ENCODE measurements at places on chromosomes 16 and 17.

GRCh38 chr16:19735074-19735867 is 17.2 kb downstream of the IQCK start:
- no peak for DNase-seq

GRCh38 chr16:68762996-68763756 is 26.1 kb downstream of the CDH1 start:
- no peak for DNase-seq

GRCh38 chr16:55088098-55088497 is 157.4 kb downstream of the IRX5 start:
- no peak for DNase-seq

DNA sequence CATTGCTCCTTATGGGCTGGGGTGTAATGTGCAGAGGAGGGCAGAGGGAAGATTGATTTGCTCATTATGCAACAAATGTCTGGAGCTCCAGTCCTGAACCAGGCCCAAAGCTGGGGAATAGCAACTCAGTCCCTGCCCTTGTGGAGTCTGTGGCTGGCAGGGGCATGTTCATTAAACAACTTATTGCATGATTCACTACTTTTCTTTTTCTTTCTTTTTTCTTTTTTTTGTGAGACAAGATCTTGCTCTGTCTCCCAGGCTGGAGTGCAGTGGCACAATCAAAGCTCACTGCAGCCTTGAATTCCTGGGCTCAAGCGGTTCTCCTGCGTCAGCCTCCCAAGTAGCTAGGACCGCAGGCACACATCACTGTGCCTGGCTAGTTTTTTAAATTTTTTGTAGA is 23.1 kb downstream of the MSI2 start:
- DNase-seq: no peak

DNA sequence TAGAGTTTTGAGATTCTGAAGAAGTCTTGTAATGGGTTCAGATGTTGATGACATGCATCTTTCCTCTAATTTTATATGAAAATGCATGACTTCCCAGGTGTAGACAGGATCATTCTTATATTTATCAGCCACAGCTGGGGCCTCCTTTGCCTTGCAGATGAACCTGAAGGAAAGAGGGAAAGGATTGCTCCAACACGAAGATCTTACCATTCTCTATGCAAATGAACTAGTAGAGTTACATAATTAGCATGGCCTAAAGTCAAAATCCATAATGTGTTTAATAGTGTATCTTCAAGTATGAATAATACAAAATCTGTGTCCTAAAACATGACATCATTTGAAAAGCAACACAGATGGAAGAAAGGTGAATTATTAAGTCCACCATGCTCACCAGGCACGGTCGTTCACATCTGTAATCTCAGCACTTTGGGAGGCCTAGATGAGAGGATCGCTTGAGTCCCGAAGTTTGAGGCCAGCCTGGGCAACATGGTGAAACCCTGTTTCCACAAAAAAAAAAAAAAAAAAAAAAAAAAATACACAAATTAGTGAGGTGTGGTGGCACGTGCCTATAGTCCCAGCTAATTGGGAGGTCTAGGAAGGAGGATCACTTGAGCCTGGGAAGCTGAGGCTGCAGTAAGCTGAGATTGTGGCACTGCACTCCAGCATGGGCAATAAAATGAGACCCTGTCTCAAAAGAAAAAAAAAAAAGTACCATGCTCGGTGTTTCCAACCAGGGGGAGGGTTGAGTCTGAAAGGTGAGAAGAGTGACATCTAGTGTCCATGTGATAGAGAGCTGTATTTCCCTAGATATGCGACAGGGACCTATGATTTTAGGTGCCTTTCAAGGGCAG is 6.3 kb downstream of the VWA3A start:
- no peak for DNase-seq

- no peak for DNase-seq
These were observed 3.5 kb downstream of the CNTNAP1 start for GRCh38 chr17:42685831-42686230.

DNA sequence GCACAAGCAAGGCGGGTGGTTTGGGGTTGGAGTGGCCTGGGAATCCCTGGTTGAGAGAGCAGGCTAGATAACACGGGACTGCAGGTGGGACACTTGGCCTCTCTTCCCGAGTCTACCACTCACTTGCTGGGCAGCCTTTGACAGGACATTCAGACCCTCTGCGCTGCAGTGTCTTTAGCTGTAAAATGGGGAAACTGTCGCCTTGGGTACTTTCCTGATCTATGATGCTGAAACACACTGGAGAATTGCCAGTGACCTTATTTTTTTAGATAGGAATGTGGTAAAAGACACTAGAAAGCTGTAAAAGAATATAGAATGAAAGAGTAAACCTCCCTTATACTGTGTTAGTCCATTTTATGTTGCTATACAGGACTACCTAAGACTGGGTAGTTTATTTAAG is 30.5 kb downstream of the KSR1 start:
- DNase-seq: no peak

DNA sequence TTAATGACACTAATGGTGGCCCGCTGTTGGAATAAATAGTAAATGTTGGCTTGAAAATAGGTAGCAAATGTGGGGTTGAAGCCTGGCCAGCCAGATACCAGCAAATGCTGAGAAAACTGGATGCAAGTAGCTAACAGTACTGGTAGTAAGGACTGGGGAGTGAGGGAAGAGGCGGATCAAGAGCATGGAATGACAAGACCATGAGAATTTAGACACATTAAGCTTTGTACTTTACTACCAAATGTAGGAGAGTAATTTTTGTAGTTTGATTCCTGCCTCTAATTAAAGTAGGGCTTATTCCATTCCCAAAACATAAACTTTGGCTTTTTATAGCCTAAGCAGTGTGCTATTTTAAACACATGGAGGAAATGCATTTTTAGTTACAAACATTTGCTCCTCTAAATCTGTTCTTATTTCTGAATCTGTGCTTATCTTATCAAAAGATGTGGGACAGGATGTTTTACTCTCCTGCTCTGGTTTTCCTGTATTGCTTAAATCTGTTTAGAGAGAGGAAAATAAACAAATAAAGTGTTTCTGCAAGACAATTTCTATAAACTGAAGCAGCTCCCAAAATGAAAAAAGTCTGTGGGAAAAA is 44.1 kb downstream of the CFDP1 start:
- no peak for DNase-seq

DNA sequence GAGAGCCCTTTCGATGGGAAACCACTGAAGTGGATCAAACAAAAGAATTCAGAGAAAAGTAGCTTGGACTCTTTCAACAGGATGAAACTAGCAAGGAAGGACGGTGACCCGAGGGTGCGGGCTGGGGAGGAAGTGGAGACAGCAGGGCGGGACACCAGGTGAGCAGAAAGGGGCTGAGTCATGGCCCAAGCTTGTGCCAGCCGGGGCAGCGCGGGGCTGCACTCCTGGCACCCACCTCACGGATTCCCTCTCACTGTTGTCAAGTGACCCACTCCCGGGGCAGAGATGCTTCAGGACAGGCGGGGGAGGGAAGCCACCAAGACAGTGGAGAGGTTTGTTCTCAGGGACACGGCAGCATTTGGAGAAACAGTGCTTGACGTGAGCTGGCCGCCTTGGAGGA is 10.7 kb upstream of the RNF222 start:
- no peak for DNase-seq

GRCh38 chr17:19372439-19372838 is 5.9 kb upstream of the MAPK7 start:
- DNase-seq: no peak

- DNase-seq: peak; percentile 21
These were observed 352 bp downstream of the MARF1 start for GRCh38 chr16:15642557-15643047.

- DNase-seq: no peak
These were observed 174.2 kb upstream of the KCNJ16 start for GRCh38 chr17:69900829-69901228.

GRCh38 chr17:56976941-56977608 is 856 bp upstream of the SCPEP1 start:
- DNase-seq: no peak

- DNase-seq: no peak
These were observed 49.6 kb downstream of the ANKFY1 start for GRCh38 chr17:4214157-4214556.

DNA sequence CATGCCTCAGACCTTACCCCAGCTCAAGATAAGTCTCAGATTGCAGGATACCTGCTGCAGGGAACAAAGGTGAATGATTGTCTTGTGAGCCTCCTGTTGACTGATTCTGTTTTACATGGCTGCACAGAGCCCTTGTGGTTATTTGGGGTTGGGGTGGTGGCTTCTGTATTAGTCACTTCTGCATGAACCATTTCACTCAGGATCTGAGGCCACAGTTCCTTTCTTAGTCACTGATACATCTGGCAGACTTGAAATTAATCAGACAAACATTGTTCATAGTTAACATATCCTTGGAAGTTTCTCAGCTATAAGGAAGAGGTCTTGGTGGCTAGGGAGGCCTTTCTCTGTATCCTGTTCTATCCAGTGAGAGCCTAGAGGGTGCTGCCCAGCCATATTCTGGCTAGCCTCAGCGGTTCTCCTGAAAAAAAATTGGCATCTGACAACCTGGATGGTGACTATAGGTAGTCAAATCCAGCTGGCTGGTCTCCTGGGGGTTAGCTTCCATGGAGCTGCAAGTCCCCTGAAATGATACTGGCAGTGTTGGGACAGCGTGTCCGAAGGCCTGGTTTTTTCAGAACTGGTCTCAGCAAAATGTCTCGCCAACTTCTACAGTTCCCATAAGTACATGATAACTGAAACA is 8.4 kb upstream of the PLK1 start:
- DNase-seq: no peak

DNA sequence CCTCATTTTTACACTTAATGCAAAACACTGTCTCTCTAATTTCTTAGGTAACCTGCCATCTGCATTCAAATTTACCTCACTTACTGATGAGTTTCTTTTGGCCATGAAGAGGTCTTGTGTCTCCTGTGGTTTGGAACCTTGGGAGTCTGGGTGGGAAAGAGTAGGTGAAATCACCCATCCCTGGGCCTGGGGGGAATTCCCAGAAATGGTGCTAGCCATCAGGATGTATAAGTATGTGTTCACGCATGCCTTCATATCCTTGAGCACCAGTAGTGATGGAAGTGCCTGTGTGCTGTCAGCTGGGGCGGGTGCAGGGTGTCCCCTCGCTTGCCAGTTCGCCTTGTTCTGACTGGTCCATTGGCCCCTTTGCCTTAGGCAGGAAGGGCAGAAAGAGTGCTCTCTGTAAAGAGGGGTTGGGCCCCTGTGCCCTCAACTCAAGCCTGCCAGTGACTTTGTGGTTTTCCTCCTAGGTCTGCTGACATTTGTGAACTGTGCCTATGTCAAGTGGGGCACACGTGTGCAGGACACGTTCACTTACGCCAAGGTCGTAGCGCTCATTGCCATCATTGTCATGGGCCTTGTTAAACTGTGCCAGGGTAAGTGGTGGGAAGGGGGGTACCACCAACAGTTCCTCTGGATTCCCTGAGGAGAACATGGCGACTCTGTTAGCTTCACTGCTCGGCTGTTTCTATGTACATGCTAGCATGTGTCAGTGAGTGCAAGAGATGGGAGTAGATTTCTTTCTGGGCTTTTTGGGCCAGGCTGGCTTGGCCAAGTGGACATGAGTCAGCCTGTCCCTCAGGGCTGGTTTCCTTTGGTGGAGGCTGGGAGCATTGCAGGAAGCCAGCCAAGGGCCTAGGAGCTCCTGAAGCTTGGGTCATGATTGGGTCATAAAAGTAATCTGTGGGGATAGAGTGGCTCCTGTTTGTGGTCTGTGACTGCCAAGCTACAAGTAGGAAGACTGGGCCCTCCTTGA is 23.2 kb downstream of the SLC7A6OS start:
- DNase-seq: peak; percentile 54

DNA sequence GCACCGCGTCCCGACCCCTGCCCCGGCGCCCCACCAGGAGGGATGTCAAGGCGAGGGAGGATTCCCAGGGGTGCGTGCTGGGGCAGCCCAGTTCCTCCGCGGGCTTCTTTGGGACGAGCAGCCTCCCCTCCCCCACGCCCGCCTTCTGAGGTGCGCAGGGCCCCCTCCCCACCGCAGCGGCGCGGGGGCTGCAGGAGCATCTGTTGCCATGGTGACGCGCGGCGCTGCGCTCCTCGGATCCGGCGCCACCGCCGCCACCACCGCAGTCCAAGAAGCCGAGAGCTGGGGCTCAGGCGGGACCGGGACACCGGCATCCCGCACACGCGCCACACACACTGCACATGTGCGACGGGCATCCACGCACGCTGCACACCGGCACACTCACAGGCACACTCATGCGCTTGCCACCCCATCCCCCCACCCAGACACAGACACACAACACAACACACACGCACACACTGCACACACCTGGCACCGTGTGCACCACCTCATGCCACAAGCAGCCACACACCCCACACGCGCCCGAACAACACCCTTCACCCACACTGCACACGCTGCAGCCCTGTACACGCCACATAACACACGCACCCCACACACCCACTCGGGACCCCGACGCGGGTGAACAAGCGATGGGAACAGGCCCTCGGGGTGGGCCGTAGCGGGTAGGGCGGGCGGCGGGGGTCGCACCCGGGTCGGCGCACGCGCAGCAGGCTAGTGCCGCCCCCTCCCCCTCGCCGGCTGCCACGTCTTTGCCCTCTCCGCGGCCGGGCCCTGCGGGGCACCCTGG is 17.0 kb downstream of the ENPP7 start:
- DNase-seq: no peak

DNA sequence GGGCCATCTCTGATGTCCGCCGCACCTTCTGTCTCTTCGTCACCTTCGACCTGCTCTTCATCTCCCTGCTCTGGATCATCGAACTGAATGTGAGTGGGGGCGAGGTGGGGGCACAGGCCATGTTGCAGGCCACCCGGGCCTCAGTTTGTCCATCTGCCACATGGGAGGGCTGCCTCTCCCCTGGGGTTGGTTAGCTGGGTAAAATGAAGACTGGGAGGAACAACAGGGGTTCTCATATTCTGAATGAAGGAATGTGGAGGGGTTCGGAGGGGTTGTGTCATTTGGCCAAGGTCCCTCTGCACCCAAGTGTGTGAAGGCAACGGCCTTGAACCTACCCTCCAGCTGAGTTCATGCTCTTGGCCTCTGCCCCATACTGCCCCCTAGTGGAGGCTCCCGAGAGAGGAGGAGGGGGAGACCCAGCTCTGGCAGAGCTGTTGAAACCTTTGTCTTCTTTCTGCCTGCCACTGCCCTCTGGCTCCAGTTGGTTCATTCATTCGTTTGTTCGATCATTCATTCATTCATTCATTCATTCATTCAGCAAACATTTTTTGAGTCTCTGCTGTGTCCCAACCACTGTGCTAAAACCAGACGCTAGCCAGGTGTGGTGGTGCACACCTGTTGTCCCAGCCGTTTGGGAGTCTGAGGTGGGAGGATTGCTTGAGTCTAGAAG is 11.4 kb upstream of the TCAP start:
- DNase-seq: no peak

- no peak for DNase-seq
These were observed 196.4 kb upstream of the IRX3 start for GRCh38 chr16:54482892-54483574.
